ENCODE measurements at places on chromosomes 16 and 17. TPM values are rescaled to one million over a fixed set of nuclear protein-coding genes. Genes with fewer than 3 reads are reported as not detected.

Gene AANAT
- total RNA-seq, result not detected

Gene UMOD
- 0.45 TPM for total RNA-seq

Gene NTHL1
- total RNA-seq, result 7.0 TPM

Gene KRT32
- total RNA-seq, result not detected

Gene MYOCD
- total RNA-seq, result 1.4 TPM

Gene SLC38A8
- total RNA-seq, result not detected

DNA sequence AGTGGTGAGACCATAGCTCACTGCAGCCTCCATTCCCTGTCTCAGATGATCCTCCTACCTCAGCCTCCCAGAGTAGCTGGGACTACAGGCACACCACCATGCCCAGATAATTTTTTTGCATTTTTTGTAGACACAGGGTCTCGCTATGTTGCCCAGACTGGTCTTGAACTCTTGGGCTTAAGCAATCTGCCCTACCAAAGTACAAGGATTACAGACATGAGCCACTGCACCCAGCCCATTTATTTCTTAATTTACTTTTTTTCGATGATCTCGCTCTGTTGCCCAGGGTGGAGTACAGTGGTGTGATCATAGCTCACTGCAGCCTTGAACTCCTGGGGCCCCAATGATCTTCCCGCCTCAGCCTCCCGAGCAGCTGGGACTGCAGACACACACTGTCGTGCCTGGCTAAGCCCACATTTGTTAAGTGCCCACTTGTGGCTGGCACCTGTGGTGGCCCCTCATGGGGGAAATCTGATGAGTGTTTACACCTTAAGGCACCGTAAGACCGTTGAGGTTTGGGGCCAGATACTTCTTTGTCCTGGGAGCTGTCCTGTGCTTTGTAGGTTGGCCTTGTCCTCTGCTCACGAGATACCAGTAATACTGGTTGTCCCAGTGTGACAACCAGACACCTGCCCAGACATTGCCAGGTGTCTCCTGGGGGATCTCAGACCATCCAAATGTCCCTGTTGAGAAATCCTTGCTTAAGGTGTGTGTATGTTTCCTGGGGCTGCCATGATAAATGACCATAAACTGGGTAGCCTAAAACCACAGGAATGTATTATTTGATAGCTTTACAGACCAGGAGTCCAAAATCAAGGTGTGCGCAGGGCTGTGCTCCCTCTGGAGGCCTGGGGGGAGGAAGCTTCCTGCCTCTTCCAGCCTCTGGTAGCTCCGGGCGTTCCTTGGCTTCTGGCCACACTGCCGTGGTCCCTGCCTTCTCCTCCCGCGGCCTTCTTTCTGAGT, 141.4 kb upstream of the GSE1 start:
- peak; percentile 71 for DNase-seq

GRCh38 chr17:15446036-15446435, 21.4 kb downstream of the CDRT4 start:
- no peak for DNase-seq

- DNase-seq, result no peak
Measured at GRCh38 chr16:64969221-64969620, 152.6 kb downstream of the CDH11 start.

DNA sequence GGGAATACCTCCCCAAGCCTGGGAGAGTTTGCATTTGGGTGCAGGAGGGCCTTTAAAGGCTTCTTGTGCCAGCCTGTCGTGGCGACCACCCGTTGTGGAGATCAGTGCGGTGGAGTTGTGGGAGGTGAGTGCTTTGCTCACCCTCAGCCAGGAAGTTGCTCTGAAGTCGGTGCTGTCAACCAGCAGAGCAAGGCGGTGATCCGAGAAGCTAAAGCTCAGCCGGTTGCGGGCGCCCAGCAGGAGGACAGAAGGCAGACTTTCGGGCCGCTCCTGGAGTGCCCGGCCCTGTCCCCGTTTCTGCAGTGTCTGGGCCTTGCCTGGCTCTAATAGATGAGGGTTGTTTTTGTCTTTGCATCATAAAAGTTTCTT, 1.4 kb downstream of the UBE2I start:
- DNase-seq, result peak; percentile 29

DNA sequence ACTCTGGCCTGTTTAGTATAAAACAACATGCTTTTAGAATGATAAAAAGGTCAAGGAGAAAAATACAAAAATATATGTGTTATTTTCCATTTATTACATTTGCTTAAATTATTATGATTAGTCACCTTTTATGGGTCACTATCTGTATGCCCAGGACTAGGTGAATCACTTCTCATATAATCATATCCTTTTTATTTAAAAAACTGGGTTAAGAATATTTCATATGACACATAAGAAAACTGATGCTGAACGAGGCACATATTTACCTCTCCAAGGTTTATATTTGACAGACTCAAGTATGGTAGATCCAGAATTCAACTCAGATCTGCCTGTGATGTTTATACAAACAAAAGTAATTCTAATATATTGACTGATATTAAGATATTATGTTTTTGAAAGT, 134.5 kb downstream of the CDH8 start:
- no peak for DNase-seq

DNA sequence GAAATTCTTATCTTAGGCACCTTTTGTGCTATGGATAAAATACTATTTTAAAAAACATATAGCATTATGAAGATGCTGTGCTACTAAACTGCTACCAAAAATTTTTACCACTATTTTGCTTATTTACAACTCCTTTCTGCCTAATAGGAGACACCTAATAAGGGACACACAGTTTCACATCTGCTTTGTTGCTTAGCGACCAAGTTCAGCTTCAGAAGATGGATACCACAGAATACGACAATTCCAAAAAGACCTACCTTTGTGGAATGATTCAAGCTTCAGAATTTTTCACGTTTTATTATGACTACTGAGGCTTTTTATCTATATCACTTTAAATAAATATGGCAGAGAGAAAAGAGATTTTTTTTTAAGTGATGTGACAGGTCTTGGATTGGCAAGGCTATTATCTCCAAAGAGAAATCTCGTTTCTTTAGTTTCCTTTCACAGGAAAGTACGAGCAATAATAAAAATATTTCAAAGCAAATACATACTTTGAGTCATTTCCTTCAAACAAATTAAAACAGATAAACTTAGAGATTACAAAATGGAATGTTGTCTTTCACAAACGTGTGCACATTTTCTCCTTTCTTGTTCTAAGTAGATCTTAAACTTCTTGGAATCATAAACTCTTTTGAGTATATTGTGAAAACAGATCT, 35.4 kb downstream of the SPAG9 start:
- no peak for DNase-seq

DNA sequence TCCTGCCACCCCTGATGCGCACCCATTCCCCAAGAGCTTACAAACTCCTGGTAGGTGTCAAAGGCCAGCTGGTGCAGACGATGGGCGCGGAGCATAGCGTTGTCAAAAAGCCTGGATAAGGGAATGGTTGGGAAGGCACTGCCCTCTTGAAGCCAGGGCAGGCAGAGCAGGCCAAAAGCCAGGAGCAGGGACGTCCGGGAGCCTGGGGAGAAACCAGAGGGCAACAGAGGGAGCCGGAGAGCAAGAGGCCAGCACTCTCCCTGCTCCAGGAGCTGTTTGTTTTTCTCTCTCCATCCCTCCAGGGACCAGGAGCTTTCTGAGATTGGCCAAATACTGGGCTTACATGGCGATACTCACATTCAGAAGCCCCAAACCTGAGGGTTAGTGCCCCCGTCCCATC, 334 bp downstream of the GH1 start:
- DNase-seq, result no peak

DNA sequence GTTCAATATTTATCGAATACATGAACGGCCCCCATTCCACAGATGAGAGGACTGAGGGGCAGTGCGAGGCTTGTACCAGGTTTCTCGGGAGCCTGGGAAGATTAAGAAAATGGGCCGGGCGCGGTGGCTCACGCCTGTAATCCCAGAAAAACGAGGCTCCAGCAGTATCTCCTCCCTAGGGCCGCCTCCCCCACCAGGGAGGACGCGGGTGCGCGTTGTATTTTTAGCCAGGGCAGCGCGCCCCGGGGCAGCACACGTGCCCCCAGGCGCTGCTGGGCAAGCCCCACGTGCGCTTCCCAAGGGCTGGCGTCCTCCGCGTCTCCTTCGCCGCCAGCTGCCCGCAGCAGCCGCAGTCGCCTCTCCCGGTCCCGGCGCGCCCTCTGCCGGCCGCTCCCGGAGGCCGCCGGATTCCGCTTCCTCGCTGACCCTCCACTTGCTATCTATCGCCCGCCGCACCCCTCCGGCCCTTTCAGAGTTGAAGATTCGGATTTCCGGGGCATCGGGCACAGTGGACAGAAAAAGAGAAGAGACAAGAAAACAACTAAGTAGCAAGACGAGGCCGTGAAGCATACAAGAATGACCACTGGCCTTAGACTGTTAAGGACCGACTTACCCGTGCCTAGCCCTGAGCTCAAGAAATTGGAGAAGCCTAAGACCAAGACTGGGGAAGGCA, 1.9 kb upstream of the YBX2 start:
- DNase-seq, result peak; percentile 95

GRCh38 chr16:3099732-3100499, 822 bp upstream of the ZSCAN10 start:
- peak; percentile 98 for DNase-seq

GRCh38 chr16:81116285-81116684, 20.1 kb upstream of the GCSH start:
- DNase-seq, result no peak

DNA sequence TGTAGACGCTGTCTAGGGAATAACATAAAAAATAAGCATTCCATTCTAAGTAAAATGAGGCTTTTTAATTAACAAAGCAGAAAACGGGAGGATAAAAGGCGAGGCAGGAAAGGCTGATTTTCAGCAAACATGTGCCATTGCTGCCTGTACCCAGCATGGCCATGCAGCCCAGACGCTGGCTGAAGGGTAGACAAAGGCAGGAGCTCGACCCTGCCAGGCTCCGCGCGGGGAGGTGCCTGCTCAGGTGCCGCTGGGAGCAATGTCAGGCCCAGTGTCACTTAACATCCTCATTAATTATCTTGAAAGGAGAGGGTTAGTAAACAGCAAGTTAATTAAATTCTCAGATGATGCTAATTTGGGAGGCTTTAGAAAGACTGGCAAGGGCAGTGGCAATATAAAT, 136.0 kb downstream of the ZFHX3 start:
- DNase-seq, result no peak

- no peak for DNase-seq
Measured at GRCh38 chr17:73240561-73240960, 21.1 kb downstream of the CPSF4L start.

GRCh38 chr17:57338257-57338914, 82.1 kb downstream of the MSI2 start:
- no peak for DNase-seq

GRCh38 chr17:70099884-70100283, 24.9 kb downstream of the KCNJ16 start:
- DNase-seq, result peak; percentile 23

- DNase-seq, result no peak
Measured at GRCh38 chr16:89534252-89534756, 26.1 kb downstream of the SPG7 start.

DNA sequence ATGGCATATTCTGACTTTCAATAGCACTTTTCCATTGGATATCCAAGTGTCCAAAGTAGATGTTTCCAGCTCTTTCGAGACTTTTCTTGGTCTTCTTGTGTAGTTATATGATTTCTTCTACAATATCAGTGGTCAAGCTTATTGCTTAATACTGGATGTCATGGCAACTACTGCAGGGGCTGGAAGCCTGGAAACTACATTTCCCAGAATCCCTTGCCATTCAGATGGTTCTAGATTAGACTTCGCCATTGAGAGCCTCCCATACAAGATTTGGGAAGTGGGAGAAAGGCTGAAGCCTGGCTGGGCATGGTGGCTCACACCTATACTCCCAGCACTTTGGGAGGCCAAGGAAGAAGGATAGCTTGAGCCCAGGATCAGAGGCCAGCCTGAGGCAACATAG, 153.6 kb downstream of the C16orf95 start:
- DNase-seq, result no peak

DNA sequence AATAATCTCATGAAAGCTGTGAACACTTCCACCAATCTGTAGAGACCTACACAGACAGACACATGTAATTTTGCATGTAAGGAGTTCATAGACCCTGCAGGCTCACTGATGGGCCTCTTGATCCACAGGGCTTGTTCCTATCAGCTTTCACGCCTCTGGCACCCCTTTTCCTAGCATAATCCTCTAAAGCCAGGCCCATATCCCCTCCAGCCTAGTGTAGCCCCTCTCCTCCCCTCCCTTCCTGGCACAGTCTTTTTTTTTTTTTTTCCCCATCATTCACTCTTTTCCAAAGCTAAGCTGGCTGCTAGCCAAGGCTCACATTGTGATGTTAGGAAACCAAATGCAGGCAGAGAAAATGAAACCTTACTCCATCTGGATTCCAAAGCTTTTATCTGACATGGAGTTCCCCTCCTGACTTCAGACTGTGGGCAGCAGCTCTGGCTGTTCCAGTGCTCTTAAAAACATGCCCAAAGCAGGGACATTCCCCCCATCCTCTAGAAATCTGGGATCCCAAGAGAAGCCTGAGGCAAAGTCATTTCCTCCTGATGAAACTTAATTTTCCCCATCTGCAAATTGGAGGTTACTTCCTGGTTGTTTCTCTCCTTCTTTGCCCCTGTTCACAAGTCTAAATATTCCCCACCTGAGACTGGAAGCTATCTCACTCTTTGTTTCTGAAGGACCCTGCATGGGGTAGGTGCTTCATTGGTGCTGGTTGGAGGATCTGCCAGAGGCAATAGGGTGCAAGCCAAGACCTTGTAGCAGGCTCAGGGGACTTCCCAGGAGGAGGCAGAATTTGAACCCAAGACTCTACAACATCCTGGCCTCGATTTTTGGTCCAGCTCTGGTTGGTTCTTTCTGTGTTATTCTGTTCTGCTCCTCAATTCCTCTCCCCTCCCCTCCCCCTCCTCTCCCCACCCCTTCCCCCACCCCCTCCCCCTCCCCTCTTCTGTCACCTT, 9.9 kb upstream of the CCL5 start:
- DNase-seq, result peak; percentile 78

GRCh38 chr17:39737206-39737759, 455 bp upstream of the GRB7 start:
- peak; percentile 68 for DNase-seq

DNA sequence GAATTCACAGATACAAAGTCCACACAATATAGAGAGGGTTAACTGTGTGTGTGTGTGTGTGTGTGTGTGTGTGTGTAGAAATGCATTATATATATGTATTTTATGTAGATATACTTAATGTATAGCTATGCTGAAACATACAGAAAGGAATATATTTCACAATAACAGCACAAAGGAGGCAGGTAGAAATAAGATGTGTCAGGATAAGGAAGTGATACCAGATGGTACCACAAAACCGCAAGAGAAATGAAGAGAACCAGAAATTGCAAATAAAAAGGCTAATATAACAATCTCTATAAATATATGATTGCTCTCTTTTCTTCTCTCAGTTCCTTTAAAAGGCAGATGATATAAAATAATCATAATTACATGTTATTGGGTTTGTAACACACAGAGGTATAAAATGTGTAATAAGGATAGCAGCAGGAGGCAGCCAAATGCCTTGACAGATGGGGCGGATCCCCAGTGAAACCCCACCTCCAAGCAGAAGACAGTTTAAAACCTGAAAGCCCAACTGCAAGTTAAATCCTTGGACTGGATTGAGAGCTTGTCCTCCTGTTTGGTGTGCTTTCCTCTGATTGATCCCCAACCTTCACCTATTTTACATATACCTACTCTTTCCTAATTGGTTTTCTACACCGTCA, 365.4 kb upstream of the C16orf82 start:
- DNase-seq, result no peak

- DNase-seq, result peak; percentile 82
Measured at GRCh38 chr17:68172461-68172954, 75.3 kb upstream of the AMZ2 start.
